ENCODE measurements at places on chromosomes 5 and 9.

DNA sequence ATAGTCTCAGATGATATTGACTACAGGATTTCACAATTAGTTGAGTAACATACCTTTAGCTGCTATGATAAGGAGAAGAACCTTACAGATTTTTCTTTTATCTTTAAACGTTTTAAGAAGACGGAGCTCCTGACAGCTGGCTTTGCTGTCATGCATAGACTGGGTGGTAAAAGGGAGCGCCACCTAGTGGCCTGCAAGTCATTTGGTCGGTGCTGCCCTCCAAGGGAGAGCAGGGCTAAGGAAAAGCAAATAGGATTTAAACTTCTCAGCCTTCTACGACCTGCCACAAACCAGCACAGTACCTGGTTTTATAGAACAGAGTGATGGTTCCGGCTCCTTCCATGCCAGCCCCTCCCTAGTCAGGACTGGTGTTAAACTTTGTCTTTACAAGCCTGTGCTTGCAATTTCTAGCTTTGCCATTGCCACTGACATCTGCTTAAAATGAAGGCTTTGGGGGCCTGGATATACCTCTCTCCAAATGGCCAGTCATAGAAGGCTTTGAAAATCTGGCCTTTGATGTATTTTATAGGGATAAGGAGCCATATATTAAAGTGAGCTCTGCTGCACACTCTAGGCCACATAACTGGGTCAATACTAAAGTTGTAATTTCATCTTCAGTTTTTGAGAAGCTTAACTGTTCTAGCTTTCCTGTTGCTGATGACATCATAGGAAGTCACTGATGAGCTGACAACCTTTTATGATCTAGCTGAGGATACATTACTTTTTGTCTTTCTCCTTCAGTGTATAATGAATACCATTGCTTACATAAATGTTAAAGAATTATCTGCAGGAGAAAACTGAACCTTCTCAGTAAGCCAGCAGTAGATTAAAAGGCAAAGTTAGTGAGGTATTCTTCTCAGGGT, 31.1 kb upstream of the ADAMTSL1 start:
- peak; percentile 93 for DNase-seq

DNA sequence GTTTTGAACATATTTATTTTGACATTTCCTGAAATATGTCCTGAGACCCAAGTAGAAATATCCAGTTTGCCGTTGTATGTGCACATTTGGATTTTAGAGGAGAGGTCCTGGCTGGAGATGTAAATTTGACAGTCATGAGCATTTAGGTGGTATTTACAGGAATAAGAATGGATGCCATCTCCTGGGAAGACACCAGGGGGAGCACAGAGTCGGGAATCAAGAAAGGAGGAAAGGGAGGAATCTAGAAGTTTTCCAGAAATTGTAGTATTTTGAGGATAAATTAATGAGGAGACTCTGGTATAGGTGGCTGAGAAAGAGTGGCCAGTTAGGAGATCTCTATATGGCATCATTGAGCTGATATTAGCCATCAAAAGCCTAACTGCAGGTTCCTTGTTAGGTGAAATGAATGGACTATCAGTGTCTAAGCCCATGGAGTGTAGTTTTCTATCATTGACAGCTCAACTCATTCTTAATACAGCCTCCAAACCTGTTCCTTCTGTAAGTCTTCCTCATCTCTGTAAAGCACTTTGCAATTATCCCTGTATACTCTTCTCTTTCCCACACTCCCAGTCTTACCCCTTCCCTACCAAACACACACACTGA, 7.2 kb downstream of the GAPT start:
- peak; percentile 64 for DNase-seq

DNA sequence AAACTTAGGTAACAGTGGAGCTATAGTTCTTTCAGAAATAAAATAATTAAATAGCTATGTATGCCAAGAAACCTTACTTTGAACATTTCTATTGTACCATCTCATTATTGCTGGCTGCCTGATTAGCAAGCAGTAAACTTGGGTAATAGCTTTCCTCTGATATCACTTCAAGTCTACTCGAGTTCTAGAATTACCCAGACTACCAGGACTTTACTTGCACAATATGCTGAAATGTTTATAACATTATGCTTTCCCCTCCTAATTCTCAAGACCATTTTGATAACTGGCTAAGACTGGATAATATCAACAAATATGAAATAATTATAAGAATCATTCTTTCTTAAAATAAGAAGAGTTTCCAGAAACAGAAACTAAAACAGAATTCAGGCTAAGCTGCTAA, 512.6 kb downstream of the RAB3C start:
- no peak for DNase-seq

GRCh38 chr5:145835848-145836239, 702 bp upstream of the PRELID2 start:
- DNase-seq, result no peak

DNA sequence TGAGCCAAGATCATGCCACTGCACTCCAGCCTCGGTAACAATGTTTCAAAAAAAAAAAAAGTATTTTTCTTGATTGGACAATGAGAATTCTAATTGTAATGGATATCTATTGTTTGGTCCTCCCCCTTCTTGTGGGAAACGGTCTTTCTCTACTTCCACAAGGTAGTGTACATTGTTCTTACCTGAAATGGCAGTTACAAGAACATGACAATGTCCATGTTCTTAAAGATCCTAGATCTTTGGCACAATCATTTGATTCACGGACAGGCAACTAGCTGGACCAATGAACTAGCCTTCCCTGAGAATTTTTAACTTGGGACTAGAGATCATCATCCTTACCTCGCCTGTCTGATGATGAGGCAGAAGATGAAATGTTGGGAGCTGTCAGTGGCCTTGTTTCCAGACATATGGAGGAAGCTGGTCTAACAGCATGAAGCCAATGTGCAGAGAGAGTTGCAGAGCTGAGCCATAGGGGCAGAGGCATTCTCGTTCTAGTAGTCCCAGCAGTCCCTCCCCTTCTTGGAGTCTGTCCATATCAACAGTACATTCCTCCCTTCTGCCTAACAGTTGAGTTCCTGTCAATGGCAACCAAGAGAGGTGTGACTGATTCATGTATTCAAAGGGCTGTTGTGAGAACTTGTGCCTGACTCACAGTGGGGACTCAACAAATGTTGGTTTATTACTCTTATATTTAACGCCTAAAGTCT, 2.1 kb upstream of the MARCHF6 start:
- DNase-seq, result peak; percentile 85

DNA sequence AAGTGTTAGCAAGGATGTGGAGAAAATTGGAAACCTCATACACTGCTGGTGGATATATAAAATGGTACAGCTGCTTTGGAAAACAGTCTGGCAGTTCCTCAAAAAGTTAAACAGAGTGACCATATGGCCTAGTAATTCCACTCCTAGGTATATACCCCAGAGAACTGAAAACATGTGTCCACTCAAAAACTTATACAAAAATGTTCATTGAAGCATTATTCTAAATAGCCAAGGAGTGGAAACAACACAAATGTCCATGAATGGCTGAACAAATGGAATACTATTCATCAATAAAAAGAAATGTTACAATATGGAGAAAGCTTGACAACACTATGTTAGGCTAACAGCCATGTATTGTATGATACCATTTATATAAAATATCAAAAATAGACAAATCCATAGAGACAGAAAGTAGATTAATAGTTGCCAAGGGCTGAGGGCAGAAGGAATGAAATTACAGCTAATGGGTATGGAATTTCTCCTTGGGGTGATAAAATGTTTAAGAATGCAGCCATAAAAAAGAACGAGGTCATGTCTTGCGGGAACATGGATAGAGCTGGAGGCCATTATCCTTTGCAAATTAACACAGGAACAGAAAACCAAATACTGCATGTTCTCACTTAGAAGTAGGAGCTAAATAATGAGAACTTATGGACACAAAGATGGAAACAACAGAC, 33.6 kb upstream of the FBP1 start:
- DNase-seq, result no peak

DNA sequence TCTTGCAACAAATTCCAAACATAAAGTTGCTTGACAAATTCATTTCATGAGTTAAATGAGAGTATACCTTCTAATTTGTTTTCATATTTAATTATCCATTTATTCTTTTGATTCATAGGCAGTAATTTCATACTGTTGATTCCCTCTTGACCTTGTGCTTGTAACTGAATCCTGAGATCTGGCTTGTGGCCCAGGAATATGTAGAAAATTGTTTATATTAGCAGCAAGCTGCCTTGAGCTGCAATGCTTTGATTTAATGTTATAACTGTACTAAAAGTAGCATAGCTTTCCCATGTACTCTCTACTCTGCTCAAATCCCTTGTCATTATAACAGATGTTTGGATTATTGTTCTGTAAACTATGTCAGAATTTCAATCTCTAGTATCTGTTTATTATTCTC, 780.7 kb downstream of the NR2F1-AS1 start:
- DNase-seq, result peak; percentile 97

DNA sequence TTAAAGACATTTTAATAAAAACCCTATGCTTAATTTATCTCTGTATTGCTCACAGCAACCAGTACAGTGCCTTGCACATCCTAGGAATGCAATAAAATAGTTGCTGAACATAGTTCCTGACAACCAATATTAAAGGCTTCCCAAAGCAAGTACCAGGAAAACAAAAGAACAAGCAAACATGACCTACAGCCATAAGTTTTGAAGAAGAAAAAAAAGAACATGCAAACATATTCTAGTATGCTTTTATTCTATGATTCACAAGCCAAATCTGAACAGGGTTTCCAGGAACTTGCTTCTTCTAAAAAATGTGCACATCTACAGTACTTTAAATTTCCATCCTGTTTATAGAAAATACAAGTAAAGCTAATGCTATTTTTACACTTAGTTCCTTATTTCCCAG, 4.5 kb downstream of the CEMIP2 start:
- no peak for DNase-seq

DNA sequence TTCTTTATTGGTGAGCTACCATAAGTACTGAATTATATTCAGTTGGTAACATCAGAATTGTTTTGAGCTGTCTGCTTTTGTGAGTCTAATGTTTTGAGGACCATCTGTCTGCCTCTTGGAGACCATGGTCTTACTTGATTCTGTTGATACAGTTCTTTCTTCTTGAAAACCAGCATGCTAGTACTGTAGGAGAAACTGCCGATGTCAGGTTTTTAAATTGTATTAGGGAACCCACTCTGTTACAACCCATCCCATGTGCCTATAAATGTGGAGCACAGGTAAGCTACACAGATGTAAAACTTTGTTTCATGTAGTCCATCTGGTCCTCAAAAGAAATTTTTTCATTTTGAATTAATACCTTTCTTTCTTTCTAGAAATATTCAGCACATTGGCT, 103.4 kb upstream of the DMRTA1 start:
- DNase-seq, result peak; percentile 62

DNA sequence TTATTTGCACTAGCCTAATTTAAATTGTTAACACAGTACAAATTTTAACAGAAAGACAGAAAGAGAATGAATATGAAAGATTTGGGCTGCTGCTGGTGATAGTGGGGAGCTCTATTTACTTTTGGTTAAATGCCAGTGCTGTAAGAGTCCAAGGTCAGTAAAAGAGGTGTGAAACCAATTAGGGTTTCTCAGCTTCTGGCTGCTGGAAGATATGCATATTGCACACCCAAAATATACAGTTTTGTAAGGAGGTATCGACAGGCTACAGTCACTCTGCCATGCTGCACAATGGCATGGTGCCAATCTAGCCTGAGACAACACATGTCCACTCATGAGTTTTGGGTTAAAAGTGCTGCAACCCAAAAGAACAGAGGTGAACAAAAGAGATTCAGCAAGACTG, 79.3 kb downstream of the PPP2R2B start:
- DNase-seq, result peak; percentile 59

DNA sequence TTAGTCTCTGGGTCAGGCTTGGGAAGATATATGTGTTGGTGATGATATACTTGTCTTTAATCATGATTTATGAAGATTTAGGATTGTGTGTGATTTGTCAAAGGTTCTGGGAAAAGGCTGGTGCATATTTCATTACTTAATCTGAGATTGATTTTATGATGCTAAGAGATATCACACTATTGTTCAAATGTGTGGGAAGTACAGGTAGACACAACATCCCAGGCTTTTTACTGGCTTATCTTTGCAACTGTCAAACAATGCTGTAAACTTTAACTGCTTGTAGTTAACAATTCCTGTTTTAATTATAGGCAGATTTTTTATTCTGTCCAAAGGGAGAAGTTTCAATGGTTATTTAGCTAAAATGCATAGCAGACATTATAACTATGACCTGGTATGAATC, 23.9 kb downstream of the PBX3 start:
- DNase-seq, result no peak

DNA sequence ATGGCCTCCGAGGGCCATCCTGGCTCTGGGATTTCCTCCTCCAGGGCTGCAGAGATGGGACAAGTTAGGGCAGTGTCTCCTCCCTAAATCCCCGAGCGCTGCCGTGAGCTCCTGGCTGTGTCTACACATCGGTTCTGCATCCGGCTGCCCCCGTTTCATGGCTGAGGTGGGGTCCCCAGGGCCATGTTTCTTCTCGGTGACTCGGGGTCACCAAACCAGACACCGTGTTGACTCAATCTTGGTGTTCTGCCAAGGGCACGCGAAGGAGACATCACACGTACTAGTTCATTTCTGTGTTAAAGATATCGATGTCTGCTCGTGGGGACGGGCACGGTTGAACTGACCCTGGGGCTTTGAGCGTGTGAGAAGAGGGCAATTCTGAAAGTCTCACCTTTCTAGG, 60.7 kb downstream of the COL5A1 start:
- DNase-seq, result no peak

GRCh38 chr5:141942185-141942857, 15.7 kb downstream of the PCDH12 start:
- no peak for DNase-seq

GRCh38 chr9:95985440-95986055, 110.1 kb downstream of the ERCC6L2 start:
- no peak for DNase-seq

GRCh38 chr9:123327697-123328100, 28.3 kb upstream of the CRB2 start:
- no peak for DNase-seq

DNA sequence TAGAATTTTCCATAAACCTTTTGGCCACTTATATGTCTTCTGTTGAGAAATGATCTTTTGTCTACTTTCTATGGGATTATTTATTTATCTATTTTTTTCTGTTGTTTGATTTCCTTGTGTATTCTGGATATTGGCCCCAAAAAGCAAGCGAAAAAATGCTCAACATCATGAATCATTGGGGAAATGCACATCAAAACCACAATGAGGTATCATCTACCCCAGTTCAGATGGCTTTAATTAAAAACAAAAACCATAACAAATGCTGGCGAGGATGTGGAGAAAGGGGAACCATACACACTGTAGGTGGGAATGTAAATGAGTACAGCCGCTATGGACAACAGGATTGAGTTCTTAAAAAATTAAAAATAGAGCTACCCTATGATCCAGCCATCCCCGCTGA, 125.0 kb upstream of the LPCAT1 start:
- DNase-seq, result no peak
